Activated T-cell treated with anti-CD3 and anti-CD28 coated beads, Interleukin-2, amount 50 U/mL, for 48 hours (primary cell): ENCODE measurements at places on chromosomes 5 and 9.

GRCh38 chr9:109010746-109011145, 2.6 kb downstream of the CTNNAL1 start:
- DNase-seq = peak; percentile 64

DNA sequence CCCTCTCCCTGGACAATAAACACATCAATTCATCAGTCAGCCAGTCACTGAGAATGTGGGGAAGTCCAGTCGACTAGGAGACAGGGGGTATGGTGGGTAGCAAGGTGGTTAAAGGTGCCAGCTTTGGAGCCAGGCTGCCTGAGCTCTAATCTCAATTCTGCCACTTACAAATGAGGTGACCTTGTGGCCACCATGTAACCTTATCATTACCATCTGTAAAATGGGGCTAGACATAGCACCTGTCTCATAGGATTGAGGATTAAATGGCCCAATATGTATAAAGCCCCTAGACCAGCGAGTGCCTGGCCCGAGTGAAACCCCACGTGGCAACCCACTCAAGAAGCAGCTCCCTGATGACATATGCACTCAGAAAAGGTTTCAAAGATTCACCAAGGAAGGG, 73.3 kb upstream of the TBC1D2 start:
- DNase-seq = no peak

DNA sequence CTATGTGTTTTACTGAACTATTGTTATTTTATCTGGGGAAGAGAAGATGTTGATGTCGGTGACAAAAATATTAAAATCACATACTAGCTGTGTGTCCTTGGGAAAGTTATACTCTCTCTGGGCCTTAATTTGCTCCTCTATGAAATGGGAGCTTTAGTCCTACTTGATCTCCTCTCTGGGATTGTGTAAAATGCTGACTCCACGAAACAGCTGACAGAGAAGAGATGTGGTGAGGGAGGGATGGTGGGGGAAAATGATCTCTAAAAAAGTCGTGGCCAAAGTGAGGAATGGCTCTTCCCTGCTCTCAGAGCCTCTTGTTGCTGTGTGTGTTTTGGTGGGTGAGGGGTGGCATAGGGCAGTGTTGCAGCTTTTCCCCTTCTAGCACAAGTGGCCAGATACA, 173.7 kb downstream of the MELK start:
- DNase-seq = no peak

DNA sequence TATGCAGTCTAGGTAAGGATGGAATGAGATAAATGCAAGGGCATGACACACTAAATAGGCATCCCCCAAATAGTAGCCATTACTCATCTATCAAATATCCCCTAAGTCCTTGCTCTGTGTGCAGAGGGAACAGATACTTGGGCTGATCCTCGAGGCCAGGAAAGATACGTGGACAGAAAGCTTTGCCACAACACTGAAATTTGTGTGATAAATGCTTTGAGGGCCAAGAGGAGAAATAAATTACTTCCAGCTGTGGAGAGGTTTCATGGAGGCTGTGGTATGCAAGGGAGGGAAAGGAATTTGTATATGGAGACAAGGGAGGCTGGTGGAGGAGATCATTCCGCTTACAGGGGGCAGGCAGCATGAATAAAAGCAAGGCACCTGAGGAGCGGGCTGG, 18.5 kb downstream of the ATOX1 start:
- DNase-seq = no peak

DNA sequence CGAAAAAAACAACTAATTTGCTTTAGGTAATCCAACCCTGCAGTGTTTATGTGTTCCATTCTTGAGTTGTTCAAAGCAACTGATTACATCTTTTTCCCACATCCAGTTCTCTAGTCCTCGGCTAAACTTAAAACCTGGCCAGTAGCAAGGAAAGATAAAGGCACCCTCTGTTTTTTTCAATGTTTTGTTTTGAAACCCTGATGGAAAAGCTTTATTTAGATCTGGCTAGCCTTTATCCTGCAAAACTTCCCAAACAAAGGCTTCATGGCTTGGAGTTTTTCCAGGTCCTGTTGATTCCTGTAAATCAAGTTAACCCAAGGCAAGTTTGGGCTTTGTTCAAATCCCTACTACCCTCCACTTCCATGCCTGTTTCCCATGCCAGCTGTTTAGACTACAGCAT, 105.1 kb downstream of the CEMIP2 start:
- DNase-seq = no peak

DNA sequence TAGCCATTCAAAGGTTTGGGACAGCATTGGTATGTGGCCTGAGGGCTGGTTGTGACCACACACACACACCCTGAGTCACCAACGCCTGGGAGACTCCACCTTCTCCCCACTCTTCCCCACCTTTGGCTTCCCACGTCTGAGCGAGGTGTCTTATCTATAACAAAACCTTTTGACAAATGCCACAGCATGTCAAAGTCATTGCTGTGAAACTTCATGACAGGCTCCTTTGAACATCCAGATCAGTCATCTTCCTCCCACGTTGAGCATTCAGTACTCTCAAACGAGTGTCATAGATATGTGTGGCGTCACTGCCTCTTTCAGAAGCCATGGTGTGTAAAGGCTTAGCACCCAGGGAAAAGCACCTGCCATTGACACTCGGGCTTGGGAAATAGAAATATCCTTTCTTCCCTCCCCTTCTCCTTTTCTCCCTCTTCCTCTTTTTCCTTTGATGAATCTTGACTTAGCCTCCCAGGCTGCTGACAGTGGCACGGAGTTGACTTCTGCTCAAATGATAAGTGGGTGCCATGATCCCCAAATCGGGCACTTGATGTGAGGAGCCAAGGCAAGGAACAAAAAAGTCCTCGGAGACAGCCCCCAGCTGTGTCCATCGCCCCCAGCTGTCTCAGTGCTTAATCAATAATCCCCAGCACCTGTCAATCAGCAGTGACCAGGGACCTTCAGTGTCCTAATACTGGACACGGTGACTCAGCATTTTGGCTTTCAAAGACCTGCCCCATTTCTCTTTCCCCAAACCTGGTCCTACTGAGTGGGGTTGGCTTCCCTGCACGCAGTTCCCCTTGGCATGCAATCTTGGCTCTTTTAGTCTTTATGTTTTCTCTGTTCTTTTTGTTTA, 114.8 kb downstream of the FGF18 start:
- peak; percentile 33 for DNase-seq

- DNase-seq = no peak
These were observed 349.2 kb upstream of the ADAMTSL1 start for GRCh38 chr9:18124760-18125159.

GRCh38 chr9:98538626-98539031, 170.1 kb downstream of the GABBR2 start:
- DNase-seq = no peak

DNA sequence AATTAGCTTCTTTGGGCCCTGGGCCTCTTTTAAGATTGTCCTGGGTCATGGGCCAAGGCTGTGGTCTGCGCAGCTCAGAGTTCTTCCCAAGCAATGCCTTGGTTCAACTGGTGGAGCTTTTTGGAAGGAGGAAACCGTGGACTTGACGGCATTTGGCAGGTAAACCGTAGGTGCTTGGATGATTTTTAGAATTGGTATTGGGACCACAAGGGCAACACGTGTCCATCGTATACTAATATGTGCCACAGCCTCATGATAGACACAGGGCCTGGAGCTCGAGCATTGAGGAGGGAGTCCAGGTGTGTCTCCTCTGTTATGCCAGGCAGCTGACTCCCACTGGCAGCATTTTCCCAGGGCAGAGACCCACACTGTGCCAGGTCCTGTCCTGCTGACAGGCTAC, 120.9 kb upstream of the PITX1 start:
- DNase-seq = no peak

DNA sequence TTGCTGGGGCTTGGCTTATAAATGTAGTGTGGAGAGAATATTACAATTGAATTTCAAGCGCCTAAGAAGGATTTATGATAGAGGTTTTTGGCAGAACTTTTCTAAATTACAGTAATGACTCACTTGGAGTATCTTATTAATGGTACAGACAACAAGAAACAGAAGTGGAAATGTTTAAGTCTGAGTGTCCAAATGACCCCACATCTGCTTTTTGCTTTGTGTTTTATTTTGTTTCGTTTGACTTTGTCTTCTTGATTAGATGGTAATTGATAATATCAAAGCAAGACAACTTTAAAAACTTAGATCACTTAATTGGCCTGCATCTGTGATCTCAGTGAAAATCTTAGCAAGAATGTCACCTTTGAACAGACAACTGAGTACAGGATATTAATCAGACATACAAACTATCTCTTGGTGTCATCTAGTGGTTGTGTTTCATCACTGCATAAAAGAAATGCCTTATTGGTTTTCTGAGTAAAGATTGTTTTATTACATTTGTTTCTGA, 577.4 kb downstream of the ISL1 start:
- no peak for DNase-seq

GRCh38 chr5:13956471-13956870, 12.0 kb upstream of the DNAH5 start:
- no peak for DNase-seq

GRCh38 chr9:34591917-34592866, 2.7 kb upstream of the CNTFR start:
- DNase-seq = no peak

- no peak for DNase-seq
These were observed 405.4 kb upstream of the ACTBL2 start for GRCh38 chr5:57887851-57888621.

- DNase-seq = no peak
These were observed 142.7 kb downstream of the C5orf15 start for GRCh38 chr5:133825631-133826289.

DNA sequence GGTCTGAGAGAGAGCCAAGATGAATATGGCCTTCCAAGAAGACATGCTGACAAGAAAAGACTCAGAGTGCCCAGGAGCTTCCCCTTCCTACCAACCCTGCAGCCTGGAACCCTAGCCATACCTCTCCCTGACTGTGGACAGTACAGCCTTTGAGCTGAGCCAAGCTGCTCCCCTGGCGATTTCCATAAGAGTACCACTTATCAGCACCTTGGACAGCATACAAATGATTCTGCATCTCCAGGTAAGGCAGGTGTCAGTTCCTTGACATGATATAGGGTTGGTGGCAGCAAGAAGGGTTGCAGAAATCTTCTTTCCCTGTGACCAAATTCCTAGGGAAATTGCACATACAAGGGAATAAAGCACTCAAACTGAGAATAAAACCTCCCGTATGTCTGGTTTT, 58.3 kb downstream of the MFAP3 start:
- DNase-seq = no peak

DNA sequence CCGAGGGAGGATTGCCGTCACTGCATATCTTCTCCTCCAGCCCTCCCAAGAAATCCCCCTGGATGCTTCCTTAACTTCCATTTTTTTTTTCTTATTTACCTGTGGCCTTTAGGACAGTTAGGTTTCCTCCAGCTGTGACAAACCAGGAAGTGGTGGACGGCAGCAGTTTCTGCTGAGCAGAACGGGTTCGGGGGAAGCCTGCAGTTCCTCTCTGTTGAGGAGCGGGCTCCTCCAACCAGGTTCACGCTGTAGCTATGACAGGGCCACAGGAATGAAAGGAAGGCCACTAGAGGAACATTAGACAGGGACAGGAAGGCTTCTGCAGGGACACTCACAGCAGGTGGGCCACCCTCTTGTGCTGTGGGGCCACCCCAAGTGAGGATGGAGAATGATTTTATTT, 76.7 kb upstream of the SYK start:
- DNase-seq = no peak

DNA sequence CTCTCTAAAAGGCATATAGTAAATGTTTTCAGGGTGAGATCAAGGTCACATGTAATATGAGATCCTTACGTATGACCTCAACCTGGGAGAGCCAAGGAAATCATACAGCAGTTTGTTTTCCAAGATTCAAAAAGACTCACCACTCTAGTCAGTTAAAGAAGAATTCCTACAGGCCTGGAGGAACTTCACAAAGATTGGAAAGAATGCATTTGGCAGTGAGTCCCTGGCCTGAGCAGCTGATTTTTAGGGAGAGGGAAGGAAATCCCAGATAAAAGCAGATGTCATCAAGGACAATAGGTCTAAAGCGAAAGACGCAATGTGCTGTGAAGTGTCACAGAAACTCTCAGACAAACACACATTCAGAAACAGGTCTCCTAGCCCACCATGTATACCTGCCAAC, 424.0 kb upstream of the ZNF462 start:
- no peak for DNase-seq

DNA sequence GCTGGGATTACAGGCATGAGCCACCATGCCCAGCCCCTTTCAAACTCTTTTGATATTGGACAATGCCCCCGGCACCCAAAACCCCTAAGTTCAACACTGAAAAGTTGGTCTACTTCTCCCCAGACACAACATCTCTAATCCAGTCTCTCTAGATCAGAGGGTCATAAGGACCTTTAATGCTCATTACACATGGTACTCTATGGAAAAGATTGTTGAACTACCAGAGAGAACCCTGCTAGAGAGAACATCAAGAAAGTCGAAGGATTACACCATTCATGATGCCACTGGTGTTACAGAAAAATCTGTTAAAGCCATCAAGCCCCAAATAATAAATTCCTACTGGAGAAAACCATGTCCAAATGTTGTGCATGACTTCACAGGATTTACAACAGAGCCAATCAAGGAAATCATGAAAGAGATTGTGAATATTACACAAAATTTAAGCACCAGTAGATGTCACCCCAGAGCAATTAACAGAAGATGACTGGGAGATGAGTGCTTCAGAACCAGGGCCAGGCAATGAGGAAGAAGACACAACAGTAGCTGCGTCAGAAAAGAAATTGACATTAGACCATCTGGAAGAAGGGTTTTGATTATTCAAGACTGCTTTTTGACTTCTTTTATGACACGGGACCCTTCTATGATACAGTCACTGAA, 28.3 kb upstream of the NIPAL4 start:
- DNase-seq = no peak

DNA sequence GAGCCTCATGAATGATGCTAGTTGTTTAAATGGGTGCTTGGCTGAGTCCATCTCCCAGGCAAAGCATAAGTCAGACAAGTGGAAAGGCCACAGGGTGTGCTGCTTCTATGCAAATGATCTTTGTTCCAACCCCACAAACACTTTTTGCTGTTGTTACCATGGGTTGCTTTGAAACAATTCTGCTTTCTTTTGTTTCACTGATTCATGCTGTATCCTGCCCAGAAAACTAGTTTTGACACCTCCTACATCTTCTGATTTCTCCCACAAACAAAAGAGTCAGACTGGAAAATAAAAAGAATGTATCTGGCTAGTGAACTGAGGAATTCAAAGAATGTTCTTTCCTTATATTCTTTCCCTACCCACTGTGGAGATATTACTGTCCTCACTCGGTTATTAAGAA, 298.6 kb downstream of the DIRAS2 start:
- DNase-seq = no peak

DNA sequence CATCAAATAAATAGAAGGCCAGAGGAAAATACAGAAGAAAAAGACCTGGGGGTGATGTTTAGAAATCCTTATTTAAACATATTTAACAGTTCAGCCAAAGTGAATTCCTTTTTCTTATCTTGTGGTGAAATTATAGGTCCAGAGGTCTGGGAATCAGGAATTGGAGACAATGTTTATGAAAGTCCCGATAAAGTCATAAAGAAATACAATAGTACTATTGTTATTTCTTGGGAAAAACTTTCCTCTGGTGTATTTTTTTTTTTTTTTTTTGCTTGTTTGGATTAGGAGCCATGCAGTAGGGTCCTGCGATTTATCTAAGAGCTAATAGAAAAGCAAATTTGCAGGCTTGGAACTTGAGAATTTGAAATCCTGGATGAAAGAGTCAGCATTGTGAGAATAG, 426 bp downstream of the C7 start:
- no peak for DNase-seq
